ENCODE measurements at places on chromosomes 11 and 22.

GRCh38 chr22:17518406-17518805, 44.9 kb upstream of the SLC25A18 start:
- DNase-seq, result no peak

DNA sequence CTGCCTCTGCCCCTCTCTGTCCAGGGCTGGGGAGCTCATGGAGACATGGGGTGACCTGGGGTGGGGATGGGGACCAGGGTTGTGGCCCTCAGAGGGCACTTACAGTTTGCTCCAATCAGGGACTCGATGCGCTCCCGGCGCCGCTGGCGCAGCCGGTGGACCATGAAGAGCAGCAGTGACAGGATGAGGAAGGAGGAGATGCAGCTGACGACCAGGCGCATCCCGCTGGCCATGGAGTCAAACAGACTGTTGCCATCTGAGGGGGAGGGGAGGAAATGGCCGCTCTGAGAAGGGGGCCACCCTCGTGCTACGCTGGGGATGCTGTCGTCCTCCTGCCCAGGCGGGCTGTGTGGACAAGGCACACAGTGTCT, 80.5 kb downstream of the DGCR2 start:
- DNase-seq, result no peak

DNA sequence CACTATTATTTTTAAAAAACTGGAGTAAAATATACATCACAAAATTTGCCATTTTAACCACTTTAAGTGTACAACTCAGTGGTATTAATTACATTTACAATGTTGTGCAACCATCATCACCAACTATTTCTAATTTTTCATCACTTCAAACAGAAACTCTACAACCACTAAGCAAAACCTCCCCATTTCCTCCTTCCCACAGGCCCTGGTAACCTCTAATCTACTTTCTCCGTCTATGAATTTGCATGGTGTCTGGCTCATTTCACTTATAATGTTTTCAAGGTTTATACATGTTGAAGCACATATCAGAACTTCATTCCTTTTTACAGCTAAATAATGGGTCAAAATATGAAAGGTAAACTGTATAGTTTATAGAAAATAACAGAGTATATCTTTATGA, 24.4 kb downstream of the DDI1 start:
- no peak for DNase-seq

DNA sequence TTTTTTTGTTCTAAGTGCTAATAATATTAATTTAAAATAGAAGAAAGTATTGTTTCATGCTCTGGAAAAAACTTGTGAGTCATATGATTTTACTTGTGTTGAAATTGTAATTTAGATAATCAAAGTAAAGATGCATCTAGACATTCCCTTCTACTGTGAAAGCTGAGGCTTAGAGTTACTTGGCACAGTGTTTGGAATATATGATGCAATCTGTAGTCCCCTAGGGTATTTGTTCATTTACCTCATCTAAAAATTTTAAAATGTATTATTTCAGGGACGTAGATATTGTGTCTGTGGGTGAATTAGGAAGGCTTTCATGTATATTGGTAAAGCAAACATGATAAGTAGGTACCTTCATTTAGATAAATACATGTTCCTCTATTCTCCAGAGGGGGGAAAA, 793.5 kb upstream of the CNTN5 start:
- DNase-seq, result no peak

- DNase-seq, result no peak
These were observed 9.9 kb upstream of the TTLL1 start for GRCh38 chr22:43099095-43099494.

DNA sequence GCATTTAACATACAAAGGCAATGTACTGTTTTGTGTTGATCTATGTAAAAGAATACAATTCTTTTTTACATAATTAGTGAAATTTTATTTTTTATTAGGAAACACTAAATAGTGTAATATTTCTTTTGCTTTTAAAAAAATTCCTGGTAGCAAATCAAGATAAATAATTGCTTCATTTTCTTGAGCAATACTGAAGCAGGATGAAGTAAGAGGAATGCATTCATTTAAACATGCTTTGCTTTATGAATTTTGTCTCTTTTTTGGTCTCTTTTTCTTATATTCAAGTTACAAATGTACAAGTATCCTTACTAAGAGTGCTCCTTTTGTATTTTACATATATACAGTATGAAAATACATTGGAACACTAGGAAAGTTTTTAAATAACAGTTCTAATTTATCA, 144.4 kb upstream of the TEAD1 start:
- DNase-seq, result no peak

GRCh38 chr11:69207165-69207889, 51.6 kb downstream of the SMIM38 start:
- DNase-seq, result no peak

DNA sequence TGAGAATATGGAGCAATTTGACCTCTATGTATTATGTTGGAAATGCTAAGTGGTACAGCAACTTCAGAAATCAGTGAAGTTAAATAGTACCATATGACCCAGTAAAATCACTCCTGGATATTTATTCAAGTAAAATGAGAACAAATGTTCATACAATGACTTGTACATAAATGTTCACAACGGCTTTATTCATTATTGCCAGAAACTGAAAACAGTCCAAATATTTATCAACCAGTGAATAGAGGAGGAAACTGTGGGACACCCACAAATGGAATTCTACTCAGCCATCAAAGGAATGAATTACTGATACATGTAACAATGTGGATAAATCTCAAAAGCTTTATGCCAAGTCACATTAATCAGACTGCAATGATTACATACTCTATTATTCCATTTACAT, 416.3 kb downstream of the AASDHPPT start:
- DNase-seq, result no peak

- DNase-seq, result no peak
These were observed 100.8 kb downstream of the PRMT3 start for GRCh38 chr11:20488352-20488751.

GRCh38 chr11:2660357-2660939, 39.3 kb downstream of the KCNQ1OT1 start:
- no peak for DNase-seq

- DNase-seq, result no peak
These were observed 12.6 kb upstream of the UCP2 start for GRCh38 chr11:73995247-73995646.
